Frontal cortex (tissue), 4 donors: ENCODE measurements at places on chromosomes 5 and 9. TPM values are rescaled to one million over a fixed set of nuclear protein-coding genes. Genes with fewer than 3 reads are reported as not detected.
A peak's percentile ranks its signal among the peaks of the same experiment; 100 is the strongest.

DNA sequence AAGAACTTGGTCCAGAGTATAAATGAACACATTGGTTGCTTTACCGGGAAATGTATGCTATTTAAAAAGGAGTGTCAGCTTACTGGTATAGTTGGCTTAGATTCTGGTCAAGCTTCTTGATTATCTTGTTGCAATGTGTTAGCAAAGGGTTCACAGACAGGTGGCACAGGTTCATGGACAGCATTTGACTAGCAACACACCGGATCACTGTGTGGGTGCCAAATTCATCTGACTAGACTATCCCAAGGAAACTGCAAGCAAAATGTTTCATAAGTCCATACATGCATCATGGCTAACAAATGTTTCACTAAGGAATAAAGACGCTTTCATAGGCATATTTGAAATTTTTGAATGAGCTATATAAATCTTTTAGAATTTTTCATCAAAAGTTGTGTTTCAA lies 274.1 kb downstream of the PLK2 start:
- no peak for DNase-seq

DNA sequence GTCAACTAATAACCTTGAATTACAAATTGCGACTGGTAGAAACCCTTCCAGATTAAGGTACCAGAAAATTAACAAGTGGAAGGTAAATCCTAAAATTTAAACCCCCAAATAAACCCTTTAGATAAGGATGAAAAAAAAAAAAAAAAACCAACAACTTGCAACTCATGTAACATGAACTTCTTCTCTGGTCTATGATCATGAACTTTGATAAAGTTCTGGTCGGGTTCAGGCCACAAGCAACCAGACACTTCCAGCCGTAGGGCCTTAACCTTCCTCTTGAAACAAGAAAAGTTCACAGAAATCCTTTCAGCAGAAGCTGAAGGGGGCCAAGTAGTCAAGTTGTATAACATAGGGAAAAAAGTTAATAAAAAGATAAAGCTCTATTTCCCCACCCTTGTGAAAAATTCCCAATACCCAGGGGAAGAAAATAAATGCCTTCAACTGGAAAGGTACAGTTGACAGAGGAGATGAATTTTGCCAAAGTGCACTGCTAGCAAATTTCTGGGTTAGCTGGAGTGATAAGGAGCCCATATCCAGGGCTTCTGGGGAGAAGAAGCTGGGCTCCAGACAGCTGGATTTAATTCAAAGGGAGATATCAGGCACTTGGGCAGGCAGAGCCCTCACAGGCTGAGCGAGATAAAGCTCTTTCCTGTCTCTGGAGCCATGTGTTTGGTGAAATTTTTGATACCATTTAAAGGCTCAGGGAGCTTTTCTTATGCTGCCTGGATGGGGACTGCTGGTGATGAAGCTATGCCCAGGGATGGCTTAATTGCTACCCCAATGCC lies 234.2 kb upstream of the PANK3 start:
- no peak for DNase-seq

IRX2 gene
- total RNA-seq: under 0.01 TPM

DNA sequence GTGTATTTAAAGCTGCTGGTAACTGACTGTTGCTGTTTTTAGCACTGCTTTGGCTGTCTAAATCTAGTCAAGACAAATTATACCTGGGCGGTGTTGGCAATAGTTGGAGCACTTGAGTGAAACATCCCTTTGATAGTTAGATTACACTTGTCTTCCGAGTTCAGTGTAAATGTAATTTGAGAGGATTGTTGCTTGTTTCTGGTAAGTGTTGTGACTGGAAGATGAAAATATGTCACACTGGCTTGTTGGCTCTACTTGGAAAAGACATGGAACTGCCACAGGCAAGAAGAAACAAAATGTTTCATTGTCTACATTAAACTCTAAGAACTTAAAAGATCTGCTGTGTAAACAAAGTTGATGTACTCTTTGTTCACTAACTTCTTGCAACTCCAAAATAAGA lies 49.2 kb upstream of the PTPRD start:
- DNase-seq: no peak

- no peak for DNase-seq
These were observed 53.9 kb upstream of the ZNF354A start for GRCh38 chr5:178784391-178784790.

DNA sequence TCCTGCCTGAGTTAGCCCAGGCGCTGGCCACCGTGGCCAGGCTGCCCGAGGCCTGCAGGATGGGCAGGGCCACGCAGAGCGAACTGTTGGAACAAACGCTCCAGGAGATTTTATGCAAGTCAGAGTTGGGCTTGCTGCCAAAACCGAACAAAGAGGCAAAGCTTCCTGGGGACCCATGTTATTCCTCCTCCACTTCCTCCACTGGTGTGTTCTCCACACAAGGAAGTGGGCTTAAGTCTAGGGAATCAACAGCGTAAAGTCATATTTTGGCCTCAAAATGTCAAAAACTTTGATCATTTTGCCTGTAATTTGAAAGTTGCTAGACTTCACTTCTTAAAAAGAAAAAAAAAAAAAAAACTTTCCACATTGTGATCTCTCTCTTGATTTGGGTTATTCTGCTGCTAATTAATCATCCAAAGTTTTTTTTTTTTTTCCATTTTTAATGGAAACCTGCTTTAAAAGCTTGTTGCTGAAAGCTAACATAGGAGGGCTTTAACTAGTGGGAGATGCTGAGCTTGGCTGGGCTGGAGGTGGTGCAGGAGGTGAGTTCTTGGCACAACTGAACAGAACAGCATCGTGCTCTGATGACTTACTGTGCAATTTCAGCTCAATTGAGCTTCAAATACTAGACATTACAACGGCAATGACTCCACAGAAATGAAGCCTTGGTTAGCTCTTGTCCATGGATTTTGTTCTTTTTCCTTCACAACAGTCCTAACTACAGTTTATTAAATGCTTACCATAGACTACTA lies 73.0 kb downstream of the PTPDC1 start:
- DNase-seq: peak; percentile 58

IFT74 gene
- total RNA-seq: 17.5 TPM

DNA sequence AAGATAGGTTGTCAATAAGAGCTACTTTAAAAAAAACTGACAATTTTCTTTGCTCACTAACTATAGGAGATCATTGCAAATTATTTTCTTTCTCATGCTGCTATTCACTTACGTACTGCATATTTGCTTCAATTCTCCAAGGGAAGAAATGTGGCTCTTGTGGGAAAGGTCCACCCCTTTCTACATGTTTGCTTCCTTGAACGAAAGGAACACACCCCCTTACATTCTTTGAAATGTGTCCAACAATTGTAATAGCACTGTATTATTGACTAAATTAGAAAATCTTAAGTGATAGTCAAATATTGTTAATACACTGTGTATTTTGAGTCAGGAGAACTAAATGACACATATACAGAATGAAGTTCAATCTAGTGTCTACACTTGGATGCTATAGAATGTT lies 5.2 kb downstream of the MEF2C start:
- DNase-seq: no peak

SCGB3A2 gene
- not detected for total RNA-seq

PRR7 gene
- 12.2 TPM for total RNA-seq

PCDHB7 gene
- 9.8 TPM for total RNA-seq

OR4F3 gene
- not detected for total RNA-seq

- no peak for DNase-seq
These were observed 5.5 kb upstream of the ESM1 start for GRCh38 chr5:54990841-54991258.

GRCh38 chr5:24118351-24118750 lies 526.4 kb downstream of the CDH10 start:
- DNase-seq: no peak

MEIKIN gene
- not detected for total RNA-seq

DNA sequence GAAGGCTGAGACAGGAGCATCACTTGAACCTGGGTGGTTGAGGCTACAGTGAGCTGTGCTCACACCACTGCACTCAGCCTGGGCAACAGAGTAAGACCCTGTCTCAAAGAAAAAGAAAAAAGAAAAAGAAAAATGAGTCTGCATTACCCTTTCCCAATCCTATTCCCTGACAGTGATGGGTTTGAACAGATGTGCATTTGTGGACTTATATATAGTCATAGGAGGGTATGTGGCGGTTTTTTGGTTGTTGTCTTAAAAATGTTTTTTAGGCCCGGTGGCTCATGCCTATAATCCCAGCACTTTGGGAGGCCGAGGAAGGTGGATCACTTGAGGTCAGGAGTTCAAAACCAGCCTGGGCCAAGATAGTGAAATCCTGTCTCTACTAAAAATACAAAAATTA lies 13.4 kb downstream of the HDHD3 start:
- DNase-seq: no peak

DNA sequence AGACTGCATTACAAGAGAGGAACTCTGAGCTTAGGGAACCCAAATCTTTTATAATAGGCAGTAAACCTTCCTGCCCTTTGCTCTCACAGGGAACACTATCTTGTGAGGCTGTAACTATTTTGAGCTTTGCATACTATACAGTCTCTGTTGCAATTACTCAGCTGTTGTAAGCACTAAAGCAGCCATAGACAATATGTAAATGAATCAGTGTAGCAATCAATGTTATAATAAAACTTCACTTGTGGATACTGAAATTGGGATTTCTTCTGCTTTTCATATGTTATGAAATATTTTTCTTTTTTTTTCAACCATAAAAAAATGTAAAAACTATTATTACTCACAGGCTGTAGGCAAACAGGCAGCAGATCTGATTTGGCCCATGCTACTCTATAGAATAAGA lies 16.7 kb upstream of the UBQLN1 start:
- no peak for DNase-seq

GRCh38 chr5:57719216-57719615 lies 236.6 kb upstream of the ACTBL2 start:
- no peak for DNase-seq

CCDC107 gene
- total RNA-seq: 10.6 TPM

DNA sequence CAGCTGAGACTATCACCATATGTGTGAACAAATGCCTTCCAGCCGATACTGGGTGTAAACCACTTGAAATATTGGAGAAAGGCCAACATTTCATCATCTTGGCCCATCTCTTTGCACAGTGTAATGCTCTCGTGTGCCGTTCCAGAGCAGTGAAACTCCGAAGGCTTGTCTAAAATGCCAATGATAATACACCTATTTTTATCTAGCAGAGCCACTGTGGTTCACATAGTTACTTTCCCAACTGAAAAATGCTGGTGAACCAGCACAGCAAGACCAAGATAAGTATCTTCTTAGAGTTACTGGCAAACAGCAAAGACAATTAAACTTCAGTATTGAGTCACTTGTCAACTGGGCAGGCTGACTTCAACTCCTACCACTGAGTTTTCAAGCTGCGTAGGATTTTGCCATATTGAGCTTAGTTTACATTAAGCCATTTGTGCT lies 379.9 kb upstream of the ACTBL2 start:
- no peak for DNase-seq

CYSRT1 gene
- total RNA-seq: under 0.01 TPM

CXCL14 gene
- total RNA-seq: 7.7 TPM

- no peak for DNase-seq
These were observed 1072.3 kb downstream of the MAT2B start for GRCh38 chr5:164577742-164578141.

DNA sequence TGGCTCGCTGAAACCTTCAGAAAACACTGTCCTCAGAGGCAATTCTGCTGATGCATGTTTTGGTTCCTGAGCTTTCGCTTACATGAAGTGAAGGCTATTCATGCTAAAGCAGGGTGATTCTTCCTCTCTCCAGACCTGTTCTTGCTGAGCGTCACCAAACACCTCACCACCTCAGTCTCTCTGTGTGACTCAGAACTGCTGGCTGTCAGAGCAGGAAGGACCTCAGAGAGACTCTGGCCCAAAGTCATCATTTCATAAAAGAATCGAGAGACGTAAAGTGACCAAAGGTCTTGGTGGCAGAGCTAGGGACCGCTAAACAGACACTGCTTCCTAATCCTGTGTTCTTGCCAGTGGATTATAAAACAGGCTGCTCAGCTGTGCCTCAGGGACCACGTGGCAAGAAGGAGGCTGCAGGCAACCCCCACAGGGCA lies 73.8 kb downstream of the LHFPL2 start:
- DNase-seq: no peak

- DNase-seq: no peak
These were observed 261.6 kb downstream of the BNC2 start for GRCh38 chr9:16608906-16609305.

DNA sequence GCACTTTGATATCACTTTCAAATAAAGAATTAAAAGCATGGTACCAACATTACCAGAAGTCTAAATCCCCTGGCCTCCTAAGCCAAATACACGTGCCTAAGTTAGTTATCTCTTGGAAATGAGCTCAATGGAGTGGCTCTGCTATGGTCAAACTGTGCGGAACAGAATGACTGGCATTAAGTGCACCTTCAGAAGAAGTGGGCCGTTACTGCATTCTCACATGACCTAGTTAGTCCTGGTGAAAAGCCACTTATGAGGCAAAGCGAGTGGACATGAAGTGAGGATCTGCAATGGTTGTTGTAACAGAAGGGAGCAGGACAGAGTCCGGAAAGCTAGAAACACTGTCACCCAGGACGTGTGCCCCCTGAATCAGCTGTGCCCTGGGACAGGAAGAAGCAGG lies 633.1 kb downstream of the IRX1 start:
- DNase-seq: no peak
